ENCODE measurements at places on chromosomes 11 and 22.

DNA sequence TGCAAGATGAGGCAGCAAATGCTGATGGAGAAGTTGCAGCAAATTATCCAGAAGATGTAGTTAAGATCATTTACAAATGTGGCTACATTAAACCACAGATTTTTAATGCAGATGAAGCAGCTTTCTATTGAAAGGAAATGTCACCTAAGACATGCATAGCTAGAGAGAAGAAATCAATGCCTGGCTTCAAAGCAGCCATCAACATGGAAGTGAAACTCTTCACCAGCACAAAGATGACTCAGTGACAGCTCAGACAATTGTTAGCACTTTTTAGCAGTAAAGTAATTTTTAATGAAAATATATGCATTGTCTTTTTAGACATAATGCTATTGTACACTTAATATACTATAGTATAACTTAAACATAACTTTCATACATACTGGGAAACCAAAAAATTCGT, 71.4 kb downstream of the FANCF start:
- no peak for DNase-seq

DNA sequence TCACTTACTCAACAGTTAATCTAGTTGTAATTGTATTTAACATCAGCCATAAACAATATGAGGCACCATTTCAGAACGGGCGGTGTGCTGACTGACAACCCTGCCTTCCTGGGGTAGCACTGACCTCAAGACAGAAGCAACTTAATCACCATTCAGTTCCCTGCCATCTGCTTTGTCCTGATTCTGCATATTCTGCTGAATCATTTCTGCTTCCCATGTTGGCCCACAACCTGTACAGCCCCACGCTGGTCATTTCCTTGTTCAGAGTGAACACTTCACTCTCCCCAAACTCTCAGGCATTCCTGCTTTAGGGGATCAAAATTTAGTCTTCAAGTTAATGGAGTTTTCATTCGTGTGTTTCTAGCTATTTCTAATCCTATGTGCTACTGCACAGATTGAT, 132.3 kb upstream of the ZBED5 start:
- DNase-seq, result no peak

GRCh38 chr22:44458044-44459020, 39.7 kb downstream of the RTL6 start:
- no peak for DNase-seq

DNA sequence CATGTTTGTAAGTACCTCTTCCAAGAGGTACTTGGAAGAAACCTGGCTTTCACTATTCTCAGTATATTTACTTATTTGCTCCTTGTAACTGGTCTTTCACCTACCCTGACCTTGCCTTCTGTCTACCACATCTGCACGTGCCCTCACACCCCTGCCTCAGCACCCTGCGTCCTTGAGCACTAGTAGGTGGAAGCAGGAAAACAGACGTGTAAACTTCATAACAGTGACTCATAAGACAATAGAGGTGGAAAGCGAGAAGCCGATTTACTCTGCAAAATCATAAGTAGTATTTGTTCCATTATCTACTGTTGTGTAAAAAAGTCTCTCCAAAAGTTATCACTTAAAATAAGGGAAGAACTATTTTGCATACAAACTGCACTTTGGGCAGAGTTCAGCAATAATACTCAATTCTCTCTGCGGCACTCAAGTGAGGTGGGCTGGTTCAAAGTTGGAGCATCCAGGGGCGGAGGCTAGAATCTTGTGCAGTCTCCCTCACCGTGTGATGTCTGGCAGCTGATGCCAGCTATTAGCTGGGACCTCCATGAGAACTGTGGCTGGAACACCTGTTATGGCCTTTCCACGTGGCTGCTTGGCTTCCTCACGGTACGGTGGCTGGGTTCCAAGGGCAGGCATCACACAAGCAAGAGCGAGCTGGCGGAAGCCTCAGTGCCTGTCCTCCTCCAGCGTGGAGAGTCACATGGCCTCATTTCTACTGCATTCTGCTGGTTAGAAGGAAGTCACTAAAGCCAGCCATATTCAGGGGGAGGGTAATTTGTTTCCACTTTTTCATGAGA, 30.4 kb downstream of the PACS1 start:
- DNase-seq, result no peak

- no peak for DNase-seq
Measured at GRCh38 chr11:94595076-94595475, 27.9 kb downstream of the PIWIL4 start.

GRCh38 chr11:12271826-12272366, 105.5 kb upstream of the PARVA start:
- no peak for DNase-seq

- DNase-seq, result peak; percentile 88
Measured at GRCh38 chr11:65274735-65275682, 13.2 kb downstream of the POLA2 start.

DNA sequence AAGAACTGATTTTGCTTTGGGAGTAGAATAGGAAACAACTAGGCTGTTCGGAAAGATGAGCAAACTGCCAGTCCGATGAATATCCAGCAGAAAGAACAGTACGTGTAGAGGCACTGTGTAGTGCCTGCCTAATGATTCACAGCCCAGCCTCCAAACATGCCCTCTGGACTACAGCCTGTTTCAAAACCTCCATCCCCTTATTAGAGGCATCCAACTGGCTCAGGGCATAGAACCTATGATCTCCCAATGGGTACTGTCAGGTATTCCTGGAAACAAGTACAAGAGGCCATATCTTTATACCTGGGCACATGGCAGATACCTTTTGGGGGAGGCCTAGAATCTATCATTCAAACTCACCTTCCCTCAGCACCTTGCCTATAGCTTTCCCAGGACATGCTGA, 4.9 kb downstream of the RRP8 start:
- no peak for DNase-seq
